Fibroblast of villous mesenchyme (primary cell): ENCODE measurements at places on chromosomes 6 and 20.

- DNase-seq, result peak; percentile 74
Observed at GRCh38 chr20:22686097-22686496, 101.7 kb upstream of the FOXA2 start.

GRCh38 chr20:5586720-5587119, 163.5 kb upstream of the SHLD1 start:
- no peak for DNase-seq

DNA sequence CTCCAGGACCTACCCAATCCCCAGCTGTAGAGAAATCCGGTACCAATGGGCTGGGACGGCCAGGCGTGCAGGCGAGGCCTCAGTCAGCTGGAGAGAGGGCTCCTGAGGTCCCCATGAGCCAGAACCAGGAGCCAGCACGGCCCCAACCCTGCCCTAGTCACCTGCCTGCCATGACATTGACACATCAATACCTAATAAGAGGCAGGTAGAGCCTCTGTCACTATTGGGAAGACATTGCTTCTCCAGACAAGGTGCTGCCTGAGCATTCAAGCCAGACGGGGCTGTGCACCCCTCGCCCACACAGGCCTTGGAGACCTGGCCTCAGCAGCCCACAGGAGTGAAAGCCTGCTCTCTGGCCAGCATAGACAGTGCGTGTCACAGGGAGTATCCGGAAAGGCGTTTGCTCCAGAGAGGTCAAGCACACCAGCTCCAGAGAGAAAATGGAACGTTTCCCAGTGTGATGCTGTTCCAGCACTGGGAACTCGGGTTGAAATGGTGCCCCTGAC, 3.5 kb downstream of the DLL1 start:
- no peak for DNase-seq

DNA sequence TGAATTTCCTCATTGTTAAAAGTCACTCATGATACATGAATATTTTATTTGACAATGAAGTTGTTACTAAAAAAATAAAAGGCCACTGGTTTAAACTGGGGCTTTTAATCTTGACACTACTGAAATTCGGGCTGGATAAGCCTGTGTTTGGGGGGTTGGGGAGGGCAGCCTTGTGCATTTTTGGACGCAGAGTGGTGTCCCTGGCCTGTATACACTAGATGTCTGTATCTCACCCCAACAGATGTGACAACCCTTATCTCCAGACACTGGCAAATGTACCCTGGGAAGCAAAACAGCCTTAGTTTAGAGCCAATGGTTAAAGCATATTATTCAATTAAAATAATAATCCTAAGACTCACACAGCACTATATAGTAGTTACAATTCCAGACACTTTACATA, 24.8 kb downstream of the MAN1A1 start:
- no peak for DNase-seq

DNA sequence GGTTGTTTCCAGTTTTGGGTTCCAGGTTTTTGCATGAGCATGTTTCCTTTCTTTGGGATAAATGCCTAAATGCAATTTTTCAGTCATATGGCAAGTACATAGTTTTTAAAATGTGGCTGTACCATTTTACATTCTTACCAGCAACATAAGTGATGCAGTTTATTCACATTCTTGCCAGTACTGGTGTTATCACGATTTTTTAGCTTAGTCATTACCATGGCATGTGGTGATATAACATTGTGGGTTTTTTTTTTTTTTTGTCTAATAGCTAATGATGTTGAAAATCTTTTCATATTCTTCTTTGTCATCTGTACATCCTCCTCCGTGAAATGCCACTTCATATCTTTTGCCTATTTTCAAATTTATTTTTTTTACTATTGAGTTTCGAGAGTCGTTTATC, 2.9 kb upstream of the TDRD6 start:
- DNase-seq, result peak; percentile 4

DNA sequence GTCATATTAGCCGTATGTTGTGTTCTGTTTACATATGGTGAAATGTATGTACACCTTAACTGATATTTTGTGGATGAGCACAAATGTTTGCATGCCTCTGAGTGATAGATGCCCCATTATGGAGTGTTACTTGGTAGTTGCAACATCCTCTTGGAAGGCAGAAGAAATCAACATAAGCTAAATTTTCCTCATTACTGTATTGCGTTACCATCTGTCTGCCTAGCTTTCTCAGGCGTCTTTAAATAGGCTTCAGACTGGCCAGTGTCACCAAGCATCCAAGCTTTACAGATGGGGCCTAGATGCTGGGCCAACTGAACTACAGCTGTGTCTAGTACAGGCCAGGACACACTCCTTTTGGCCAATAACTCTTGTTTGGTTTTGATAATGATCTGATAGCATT, 250.6 kb downstream of the SAMD5 start:
- peak; percentile 71 for DNase-seq

- no peak for DNase-seq
Observed at GRCh38 chr6:29760328-29760727, 37.1 kb downstream of the HLA-F start.
